ENCODE measurements at places on chromosomes 11 and 22.

DNA sequence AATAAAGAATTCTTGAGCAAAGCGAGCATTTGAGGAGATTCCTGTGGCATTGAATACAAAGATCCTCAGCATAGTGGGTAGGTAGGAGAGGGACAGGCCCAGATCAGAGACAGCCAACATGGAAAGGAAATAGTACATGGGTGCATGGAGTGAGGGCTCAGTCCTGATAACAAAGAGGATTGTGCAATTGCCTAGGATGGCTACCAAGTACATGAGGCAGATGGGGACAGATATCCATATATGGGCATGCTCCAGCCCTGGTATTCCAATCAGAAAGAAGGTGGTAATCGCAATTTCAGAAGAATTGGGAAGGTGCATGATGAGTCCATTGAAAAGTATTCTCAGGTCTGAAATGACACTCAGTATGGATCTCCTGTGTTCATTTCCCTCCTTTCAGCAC, 8.6 kb downstream of the OR51T1 start:
- DNase-seq: no peak

DNA sequence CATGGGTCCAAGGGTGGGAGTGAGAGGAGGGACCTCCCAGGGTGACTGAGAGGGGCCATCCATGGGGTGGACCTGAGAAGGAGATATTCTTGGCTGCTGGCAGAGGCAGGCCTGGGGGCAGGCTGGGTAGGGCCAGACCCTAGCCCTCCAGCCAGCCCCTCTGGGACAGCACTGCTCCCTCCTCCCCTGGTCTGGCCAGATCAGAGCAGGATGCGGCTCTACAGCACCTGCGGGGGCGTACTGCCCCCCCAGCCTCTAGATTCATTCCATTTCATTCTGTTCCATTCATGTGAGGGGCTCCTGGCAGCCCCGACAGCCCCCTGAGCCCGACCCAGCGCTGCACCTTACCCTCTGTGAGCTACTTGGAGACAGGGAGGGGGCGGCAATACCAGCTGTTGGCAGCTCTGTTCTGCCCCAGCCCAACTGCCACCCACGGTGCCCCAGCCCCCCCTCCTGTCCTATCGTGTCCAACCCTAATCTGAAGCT, 34.3 kb upstream of the MYRF start:
- DNase-seq: no peak

GRCh38 chr11:1701091-1701807, 4.3 kb downstream of the KRTAP5-6 start:
- DNase-seq: no peak

GRCh38 chr11:128948583-128948982, 5.9 kb upstream of the TP53AIP1 start:
- DNase-seq: no peak

DNA sequence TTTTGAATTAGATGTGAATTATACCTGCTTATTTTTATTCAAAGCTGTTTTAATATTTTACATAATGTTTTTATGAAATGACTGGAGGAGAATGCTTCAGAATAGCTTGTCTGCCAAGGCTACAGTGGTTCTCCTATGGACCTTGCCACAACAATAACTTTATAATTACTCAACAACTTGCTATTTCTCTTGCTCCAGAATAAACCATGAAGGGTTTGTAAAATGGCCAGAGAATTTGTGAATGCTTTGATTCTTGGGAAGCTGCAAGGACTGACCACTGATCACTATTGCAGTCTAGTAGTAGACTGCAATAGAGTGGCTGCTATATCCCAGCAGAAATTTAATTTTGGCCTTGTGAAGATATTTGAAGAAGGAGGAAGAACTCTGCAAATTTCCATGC, 199.7 kb downstream of the FAT3 start:
- no peak for DNase-seq

DNA sequence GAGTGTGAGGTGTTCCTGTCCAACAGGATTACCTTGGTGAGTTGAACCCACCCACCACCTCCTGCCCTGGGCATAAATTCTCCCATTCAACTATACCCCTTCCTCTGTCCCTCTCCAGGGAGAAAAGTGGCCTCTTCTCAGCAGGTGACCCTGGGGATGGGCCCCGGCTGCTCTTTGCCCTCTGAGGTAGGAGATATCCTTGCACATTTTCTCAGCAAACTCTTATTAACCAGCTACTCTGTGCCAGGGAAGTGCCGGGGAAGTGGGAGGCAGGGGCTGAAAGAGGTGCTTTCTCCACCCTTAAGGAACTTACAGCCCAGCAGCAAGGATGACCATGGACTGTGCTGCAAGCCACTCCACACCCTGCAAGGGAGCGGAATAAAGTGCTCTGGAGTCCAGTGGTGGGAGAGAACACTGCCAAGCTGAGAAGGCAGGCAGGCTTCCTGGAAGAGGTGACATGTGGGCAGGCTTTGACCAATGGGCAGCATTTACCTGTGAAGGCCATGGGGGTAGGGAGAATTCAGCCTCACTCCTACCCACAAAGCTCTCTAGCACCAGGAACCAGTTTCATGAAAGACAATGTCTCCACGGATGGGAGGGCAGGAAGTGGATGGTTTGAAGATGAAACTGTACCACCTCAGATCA, 21.9 kb upstream of the OAF start:
- no peak for DNase-seq

GRCh38 chr22:44596396-44597125, 98.5 kb upstream of the RTL6 start:
- no peak for DNase-seq

GRCh38 chr11:59158206-59159068, 13.5 kb upstream of the DTX4 start:
- no peak for DNase-seq

- DNase-seq: no peak
Observed at GRCh38 chr22:42470366-42471082, 38.3 kb upstream of the NFAM1 start.

DNA sequence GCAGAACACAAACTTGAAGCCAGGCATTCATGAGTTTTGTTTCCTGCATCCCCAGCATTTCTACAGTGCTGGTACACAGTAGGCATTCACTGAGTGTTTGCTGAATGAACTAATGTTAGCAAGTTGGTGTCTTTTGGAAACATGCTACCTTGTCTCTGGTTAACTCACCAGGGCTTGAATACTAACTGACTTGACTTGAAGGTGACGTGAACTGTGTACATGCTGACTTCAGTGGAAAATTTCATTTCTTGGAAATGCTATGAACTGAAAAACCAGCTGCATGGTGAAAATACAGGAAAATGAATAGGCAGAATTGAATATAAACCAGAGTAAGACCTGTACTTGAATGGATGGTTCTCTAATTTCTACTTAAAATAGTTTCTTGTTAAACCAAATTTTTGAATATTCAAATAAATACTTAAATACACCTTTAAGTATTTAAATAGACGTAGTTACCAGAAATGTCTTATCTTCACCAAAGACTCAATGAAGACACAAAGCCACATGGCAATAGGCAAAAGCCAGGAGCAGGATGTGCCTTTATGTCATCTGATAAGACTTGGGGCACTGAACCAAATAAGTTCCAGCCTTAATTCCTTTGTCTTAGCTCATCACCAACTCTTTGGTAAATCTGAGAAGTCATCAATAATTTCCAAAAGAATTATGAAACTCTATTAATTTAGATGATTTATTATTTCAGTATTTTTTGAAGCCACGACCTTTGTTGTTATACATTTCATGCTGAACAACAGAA, 39.7 kb upstream of the POU2AF2 start:
- DNase-seq: no peak

GRCh38 chr11:106787454-106787853, 230.8 kb downstream of the GUCY1A2 start:
- DNase-seq: no peak

GRCh38 chr11:128339792-128340191, 247.6 kb downstream of the ETS1 start:
- DNase-seq: no peak

- no peak for DNase-seq
Observed at GRCh38 chr11:102749101-102749722, 24.5 kb upstream of the MMP8 start.

DNA sequence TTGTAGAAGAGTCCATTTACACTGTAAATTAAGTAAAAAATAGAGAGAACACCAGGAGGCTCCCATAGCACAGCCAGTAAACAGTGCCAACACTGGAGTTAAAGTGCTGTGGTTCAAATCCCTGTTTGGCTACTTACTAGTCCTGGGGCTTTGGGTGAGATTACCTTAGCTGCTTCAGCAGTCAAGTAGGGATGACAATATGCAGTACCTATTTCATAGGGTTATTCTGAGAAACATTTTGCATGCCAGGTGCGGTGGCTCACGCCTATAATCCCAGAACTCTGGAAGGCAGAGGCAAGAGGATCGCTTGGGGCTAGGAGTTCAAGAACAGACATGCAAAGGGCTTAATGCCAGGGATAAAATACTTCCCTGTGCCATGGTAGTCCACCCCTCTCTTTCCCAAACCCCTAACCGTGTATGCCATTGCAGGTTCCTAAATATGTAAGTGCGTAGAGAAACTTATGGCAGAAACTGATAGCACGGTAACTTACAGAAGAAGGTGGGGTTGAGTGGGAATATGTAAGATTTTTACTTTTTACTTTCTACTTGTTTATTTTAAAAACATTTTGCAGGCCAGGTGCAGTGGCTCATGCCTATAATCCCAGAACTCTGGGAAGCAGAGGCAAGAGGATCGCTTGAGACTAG, 86.4 kb upstream of the PICALM start:
- DNase-seq: no peak

DNA sequence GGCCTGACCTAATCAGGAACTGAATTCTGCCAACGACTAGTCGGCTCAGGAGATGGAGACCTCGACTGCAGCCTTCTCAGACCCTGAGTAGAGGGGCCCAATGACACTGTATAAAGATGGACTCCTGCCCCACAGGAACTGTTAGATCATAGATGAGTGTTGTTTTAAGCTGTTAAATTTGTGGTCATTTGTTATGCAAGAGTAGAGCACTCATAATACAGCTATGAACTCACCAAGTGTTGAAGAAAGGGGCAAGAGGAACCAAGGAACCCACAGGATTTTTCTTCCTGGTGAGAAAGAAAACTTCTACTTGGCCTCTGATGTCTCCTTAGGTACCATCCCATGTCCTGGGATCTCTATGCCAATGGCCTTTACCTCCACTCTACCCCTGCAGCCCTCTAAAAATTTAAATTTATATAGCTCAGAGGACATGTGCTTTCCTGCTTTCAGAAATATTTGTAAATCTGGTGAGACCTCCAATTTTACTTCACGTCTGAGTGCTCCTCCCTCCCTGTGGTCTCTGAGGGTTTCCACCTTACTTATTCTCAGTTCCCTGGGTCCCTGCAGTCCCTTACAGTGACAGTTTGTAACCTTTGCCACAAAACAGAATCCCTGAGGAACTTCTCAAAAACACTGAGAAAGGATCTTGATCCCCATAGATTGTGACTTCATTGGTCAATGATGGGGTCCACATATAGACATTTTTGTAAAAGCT, 256.3 kb upstream of the ARHGAP20 start:
- DNase-seq: no peak

GRCh38 chr22:11627436-11627797, 3900.6 kb upstream of the OR11H1 start:
- DNase-seq: no peak

GRCh38 chr22:46588279-46589140, 31.7 kb upstream of the GRAMD4 start:
- no peak for DNase-seq

GRCh38 chr22:24938741-24939341, 7.7 kb downstream of the LHFPL7 start:
- DNase-seq: no peak

GRCh38 chr22:37202001-37202555, 10.2 kb downstream of the SSTR3 start:
- DNase-seq: no peak

- no peak for DNase-seq
Observed at GRCh38 chr11:17233101-17233500, 25.3 kb upstream of the PIK3C2A start.

DNA sequence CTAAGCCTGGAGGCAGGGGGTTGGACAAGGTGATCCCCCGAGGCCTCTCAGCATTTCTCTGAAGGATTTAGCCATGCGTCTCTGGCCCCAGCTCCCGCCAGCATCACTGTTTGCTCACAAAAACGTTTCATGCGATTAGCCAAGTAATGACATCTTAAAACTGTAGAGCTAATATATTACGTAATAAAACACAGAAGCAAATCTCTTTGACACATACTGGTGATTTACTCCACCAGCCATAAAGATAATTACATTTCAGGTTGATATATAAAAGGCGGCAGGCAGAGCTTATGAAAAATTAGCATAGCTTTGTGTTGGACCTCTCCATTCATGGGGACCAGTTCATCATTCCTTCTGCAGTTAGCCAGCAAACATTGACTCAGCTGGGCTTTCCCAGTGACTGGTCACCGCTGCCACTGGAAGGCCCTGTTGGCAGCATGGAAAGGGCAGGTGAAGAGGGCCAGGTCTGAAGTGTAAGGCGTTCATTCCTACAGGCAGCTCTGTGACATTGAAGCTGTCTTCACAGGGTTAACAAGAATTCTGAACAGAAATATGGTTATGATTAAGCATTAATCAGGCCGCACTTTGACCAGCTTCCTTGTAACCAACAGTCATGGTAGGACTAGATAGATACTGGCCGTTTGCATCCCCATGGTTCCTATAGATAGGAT, 150.3 kb downstream of the NECTIN1 start:
- DNase-seq: no peak

DNA sequence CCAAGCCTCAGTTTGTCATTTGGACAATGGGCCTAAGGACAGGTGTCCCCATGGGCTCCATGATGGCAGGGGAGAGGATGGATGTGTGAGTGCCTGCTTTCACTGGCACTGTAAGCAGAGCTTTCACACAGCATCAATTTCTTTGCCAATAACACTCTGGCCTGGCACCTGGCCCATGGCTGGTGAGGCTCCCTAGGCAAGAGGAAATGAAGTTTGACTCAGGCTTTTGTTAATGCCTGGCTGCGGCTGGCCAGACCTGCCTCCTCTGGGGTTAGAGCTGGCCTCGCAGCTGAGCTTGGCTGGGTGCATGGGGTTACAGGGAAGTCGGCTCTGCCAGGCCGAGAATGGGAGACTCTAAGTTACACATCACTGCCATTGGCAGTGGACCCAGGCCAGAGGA, 30.0 kb upstream of the SEZ6L start:
- DNase-seq: no peak

DNA sequence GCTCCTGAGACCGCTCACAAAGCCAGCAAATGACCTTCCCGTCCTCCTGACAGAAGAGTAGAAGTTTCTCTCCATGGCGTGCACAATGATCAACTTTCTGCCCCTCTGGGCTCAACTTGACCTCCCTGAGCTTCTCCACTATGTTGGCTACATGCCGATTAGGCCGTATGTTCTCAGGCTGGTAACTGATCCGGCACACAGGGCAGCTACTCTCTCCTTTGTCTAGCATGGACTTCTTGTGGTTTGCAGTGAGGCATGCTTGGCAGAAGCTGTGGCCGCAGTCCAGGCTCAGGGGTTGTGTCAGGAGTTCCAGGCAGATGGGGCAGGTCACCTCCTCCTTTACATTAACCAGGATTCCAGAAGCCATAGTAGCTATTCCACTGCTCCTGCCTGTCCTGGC, 5.1 kb downstream of the TRIM5 start:
- DNase-seq: no peak

GRCh38 chr11:58626934-58627483, 4.5 kb downstream of the CNTF start:
- DNase-seq: no peak

GRCh38 chr22:30240541-30241417, 5.8 kb downstream of the LIF start:
- no peak for DNase-seq
